ENCODE measurements at places on chromosomes 3 and 15.

DNA sequence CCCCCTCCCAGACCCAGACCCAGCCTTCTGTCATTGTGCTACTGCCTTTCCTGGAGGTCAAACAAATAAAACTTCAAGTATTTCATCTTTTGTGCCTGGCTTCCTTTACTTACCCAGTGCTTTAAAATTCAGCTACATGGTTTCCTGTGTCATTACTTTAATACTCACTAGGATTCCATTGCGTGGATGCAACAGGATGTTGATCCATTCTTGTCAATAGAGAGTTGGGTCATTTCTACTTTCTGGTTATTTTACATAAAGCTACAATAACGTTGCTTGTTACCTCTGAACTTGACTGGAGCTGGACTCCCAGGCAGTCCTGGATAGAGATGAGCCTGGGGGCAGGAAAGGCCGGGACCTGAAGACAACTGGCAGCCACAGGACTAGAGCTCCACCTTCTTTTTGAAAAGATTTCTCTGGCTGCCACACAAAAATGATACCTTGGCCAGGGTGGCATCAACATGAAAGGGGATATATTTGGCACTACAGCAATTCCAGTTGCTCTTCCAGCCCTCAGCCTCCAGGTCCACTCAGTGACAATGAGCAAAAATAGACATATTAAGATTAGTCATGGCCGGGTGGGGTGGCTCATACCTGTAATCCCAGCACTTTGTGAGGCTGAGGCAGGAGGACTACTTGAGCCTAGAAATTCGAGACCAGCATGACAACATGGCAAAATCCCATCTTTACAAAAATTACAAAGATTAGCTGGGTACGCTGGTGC is 23.3 kb upstream of the HEG1 start:
- DNase-seq: no peak

DNA sequence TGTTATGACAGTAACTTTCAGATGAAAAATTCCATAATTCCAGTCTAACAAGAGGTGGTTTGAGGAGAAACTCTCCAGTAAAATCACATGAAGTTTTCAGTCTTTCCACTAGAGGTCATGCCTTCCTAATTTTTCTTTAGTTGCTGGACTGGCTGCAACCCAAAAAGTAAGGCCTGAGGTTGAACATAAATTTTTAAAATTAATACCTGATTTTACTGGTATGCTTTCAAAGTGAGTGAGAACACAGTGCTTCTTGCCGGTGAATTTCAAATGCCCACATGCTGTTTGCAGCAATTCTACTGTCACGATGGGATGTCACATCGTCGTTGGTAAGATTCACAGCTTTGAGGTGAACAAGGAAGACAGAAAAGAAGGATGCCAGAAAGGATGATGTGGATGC is 89.0 kb upstream of the FGF12 start:
- DNase-seq: no peak

- no peak for DNase-seq
Measured at GRCh38 chr3:62817678-62818077, 57.5 kb downstream of the CADPS start.

GRCh38 chr3:181487236-181487978 is 224.3 kb upstream of the SOX2 start:
- no peak for DNase-seq

- DNase-seq: no peak
Measured at GRCh38 chr15:48859426-48859825, 18.5 kb upstream of the EID1 start.

DNA sequence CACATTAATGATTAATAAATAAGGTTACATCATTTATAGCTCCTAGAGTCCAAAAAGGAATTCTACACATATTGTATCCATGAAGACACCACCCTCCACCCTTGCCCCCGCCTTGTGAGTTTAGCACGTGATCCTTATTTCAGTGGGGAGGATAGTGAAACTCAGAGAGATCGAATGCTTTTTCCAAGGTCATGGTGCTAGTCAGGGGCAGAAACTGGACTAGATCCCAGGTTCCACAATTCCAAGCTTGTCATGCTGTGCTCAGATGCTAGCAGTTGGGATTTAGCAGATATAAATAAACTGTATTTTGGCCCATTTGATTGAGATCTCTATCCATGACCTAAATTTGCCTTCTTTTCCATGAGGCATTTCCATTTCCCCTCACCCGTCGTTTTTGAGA is 227.4 kb upstream of the THRB start:
- no peak for DNase-seq

GRCh38 chr15:38308797-38309196 is 56.2 kb downstream of the SPRED1 start:
- DNase-seq: no peak

DNA sequence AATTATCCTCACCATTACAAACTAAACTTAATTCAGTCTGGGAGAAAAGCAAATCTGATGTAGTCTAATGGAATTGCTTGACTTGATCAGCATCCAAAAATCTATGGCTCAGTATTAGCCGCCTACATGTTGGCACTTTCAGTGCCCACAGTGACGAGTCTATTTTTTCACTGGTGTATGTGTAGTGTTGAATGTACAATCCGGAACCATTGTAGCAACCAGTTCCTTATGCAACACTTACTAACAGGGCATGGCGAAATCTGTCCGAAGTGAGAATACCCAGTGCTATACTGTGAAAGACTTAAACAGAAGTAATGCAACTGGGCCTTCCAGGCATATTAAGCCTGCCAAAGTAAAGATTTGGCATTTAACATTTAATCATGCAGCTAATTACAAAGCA is 18.6 kb downstream of the LRRN1 start:
- DNase-seq: no peak

DNA sequence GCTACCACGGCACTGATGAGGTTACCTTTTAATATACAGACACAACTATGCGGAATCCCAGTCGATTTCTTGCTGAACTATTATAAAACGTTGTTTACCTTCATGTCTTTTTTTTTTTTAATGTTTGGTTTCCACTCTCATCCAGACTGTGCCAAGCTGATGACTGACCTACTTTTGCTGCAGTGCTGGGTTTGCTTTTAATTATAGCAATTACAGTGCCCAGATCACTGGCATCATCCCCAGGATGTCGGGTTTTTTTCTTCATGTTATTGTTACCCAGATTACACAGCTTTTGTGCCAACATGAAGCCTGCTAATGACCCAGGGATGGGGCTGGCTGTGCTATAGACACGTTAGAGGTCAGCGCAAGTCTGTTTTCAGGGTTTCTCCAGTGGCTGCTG is 294.0 kb upstream of the ATP10A start:
- no peak for DNase-seq

GRCh38 chr3:69692761-69693160 is 46.5 kb upstream of the MITF start:
- DNase-seq: no peak

- no peak for DNase-seq
Measured at GRCh38 chr3:99895703-99896441, 78.2 kb downstream of the CMSS1 start.

- DNase-seq: no peak
Measured at GRCh38 chr3:155805204-155805801, 775 bp downstream of the C3orf33 start.

All from epithelial cell of prostate (primary cell).